ENCODE measurements at places on chromosomes 7 and 10.

DNA sequence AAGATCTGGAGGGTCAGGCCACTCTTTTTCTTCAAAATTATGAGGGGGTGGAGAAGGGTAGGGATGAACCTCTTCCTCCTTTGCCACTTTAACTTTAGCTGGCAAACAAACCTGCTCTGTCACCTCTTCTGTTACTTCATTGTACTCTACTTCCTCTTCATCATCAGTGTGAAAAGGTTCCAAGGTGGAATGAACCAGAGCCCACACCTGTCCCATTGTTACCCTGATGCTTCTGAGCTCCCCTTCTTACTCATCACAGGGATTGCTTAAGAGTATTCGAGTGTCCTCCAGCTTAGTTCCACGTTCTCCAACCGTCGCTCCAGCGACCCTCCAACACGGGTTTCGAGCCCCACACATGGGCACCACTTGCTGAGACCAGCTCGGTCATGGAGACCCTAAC, 5.2 kb downstream of the MRPS24 start:
- DNase-seq: no peak

- DNase-seq: no peak
Observed at GRCh38 chr10:62043421-62044021, 142.0 kb downstream of the ARID5B start.

DNA sequence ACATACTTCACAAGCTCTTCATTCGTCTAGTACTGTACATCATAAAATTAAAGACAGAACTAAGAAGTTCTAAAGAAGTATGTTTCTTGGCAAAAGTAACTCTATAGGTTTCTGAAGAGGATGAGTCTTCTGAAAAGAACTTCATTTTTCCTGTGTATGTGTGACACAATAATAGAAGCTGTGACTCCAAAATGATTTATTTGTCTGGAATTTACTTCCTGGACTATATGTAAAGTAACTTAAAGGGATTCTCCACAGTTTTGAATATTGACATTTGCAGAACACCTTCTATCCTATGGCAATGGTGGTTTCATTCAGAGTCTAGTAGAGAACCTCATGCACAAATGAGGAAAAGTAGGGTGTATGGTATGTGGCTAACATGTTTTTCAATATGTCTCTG, 19.8 kb upstream of the CLDN12 start:
- no peak for DNase-seq

DNA sequence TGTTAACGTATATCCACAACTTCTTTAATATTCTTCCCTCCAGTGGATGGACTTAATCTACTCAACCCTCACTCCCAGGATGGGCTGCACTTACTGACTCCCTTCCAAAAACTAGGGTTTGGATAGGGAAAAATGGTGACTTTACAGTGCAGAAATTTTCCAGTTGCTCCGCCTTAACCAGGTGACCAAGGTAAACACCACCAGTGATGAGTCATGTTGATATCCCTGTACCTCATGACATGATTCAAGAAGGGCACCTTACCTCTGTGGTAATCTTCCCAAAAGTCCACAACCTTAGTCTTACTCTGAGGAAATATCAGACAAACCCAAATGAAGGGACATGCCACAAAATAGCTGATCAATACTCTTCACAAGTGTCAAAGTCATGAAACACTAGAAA, 3.5 kb upstream of the GSTK1 start:
- no peak for DNase-seq

DNA sequence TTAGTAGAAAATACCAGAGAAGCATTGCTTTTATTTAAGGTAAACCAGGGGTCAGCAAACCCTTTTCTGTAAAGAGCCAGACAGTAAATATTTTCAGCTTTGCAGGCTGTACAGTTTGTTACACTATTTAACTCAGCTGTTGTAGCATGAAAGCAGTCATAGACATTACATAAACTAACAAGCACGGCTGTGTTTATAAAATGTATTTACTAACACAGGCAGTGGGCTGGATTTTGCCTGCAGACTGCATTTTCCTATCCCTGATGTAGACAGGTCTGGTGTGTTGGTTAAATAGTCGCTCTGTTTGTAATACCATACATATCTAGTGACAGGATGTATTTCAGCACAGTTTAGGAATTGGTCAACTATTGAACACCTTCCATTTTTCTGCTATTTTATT, 129.3 kb downstream of the ST7 start:
- no peak for DNase-seq

- no peak for DNase-seq
Observed at GRCh38 chr7:45349090-45349489, 191.5 kb downstream of the RAMP3 start.

GRCh38 chr7:101838837-101839483, 21.5 kb downstream of the CUX1 start:
- no peak for DNase-seq

GRCh38 chr7:127251036-127251464, 1.7 kb downstream of the GRM8 start:
- no peak for DNase-seq

GRCh38 chr10:73359492-73359891, 828 bp upstream of the CFAP70 start:
- no peak for DNase-seq

DNA sequence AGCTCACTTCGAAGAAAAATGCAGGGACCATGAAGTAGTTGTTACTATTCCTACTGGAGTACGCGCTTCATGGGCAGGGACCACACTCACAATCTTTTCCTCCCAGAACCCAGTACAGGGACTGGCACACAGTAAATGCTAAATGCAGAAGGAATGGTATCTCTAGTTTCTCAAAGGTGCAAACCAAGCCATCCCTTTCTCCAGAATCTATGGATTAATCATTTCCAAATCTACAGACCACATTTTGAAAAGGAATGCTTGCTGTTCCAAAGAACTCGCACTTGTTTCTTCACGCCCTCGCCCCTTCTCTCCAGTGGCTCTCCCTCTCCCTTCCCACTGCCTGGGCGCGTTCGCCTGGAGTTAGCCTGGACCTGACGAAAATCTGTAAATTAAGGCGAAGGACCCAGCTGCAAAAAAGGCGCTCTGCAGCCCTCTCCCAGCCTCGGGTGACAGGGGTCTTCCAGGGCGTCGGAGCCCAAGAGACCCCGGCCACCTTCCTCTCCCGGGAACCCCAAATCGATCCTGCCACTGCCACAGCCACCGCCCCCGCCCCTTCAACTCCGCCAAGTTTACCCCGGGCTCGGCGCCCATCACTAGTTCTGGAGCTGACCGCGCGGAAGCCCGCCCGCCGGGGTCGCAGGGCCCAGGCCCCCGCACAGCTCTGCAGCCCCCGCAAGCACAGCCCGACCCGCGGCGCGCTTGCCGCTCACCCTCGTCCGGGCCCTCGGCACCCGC, 527 bp downstream of the PDIA4 start:
- DNase-seq: no peak

DNA sequence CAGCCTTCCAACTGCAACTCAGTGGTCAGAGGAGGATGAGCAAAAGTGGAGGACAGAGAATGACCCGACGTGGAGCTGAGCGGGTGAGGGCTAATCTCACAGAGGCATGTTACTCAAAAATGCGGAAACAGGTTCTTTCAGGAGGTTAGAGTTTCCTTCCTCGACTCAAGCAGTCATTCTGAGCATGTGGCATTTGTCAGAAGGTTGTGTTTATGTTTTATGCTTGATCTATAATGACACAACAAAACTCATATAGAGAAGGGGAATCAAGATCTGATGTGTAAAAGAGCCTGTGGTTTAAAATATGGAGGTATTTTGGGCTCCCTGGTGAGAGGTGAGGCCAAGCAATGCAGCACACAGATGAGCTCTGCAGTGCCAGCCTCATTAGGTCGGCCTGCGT, 311.4 kb downstream of the ADARB2 start:
- no peak for DNase-seq

DNA sequence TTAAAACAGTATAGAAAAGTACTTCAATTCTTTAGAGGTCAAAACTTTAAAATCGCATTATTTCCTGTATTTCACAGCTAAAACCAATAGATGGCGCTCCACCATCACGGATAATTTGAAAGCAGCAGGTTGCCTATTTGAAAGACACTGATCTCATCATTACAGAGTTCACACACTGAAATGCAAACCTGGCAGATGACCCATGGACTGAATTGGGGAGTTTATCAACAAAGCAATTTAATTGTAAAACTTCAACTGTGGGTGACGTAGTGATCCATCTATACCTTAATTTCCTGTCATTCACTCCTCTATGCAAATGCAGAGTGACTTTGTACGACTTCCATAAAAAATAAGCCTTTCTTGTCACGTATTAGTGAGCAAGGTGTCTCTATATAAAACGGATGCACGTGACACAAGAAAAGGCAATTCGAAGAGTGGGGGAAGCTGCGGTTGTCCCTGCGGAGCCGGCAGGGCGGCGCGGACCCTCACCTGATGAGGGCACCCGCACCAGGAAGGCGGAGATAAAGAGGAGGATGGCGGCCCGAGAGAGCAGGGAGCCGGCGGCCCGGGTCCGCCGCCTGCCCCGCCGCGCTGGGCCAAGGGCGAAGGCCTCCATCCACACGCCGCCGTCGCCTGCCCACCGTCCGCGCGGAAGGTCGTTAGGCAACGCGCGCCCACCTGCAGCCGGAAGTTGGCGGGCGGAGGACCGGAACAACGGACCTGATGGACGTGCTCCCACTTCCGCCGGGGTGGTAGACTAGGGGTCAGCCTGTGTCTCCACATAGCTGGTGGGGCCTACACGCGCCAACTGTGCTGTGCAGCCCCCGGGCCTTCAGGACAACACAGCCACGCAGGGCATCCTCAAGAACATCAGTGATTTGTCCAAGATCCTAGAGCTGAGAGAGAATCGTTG, at the start of gene ZPBP:
TSS of gene ZPBP (minus strand) at position 668 of the 913 bp plus-strand sequence. CDS start at position 616, 52 bp downstream.
- DNase-seq: peak; percentile 22

DNA sequence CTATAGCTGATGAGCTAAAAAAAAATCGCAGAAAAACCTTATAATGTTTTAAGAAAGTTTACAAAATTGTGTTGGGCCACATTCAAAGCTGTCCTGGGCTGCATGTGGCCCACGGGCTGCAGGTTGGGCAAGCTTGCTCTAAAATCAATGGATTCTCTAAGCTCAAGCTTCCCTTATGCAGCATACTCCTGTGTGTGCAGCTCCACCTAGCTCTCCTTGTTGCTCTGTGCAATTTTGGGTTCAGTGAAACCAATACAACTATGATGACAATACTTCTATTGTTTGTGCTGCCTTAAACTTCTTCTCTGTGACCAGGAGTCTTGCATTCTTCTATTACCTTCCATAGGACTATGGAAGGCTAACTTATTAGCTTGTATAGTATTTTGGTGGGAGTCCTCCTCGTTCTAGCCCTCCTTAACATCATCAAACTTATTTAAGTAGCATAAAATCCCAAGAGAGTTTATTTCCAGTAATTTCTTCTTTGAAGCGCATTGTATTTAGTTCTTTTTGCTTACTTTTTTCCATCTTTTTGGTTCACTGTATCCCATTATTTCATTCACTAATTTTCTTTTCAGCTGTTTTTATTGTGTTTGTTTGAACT, 170.9 kb upstream of the SMIM30 start:
- no peak for DNase-seq

DNA sequence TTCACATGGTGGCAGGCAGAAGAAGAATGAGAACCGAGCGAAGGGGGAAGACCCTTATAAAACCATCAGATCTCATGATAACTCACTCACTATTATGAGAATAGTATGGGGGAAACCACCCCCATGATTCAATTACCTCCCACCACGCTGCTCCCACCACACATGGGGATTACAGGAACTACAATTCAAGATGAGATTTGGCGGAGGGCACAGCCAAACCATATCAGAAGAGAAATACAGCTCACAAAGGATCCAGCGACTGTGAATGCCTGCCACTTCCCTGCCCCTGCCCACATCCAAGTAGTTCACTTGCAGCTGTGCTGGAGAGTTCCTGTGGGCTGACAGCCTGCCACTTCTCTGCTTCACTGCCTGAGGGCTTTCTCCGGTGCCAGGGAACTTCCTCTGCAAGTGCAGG, 148.7 kb downstream of the C7orf25 start:
- no peak for DNase-seq

DNA sequence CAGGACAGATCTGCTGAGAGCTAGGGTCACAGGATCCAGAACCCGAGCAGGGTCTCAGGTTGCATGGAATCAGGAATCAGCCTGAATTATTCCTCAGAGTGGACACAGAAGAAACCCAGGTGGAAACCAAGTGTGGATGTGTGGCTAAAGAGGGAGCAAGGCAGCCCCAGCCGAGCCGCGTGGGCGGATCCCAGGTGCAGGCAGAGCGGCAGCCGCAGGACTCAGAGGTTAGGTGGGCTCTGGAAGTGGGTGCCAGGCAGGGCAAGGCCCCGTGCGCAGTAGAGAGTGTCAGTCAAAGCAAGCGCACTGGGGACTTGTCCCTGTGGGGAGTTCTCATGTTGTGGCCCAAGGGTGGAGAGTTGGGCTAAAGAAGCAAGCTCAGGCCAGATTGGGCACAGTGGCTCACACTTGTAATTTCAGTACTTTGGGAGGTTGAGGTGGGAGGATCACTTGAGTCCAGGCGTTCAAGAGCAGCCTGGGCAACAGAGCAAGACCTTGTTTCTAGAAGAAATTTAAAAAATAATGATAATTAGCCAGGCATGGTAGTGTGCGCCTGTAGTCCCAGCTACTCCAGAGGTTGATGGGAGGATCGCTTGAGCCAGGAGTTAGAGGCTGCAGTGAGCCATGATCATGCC, 125.9 kb downstream of the CUL2 start:
- DNase-seq: no peak

DNA sequence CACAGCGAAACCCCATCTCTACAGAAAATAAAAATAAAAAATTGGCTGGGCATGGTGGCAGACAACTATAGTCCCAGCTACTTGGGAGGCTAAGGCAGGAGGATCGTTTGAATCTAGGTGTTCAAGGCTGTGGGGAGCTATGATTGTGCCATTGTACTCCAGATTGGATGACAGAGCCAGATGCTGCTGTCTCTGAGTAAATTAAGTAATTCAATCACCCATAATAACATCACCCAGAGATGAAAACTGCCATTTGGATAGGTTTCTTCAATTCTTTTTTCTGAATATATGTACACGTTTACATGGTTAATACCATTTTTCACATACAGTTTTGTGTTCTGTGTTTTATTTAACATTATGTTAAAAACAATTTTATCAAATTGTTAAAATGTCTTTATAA, 79.3 kb downstream of the WIPF3 start:
- no peak for DNase-seq

GRCh38 chr10:116382290-116382689, 45.4 kb upstream of the PNLIPRP3 start:
- no peak for DNase-seq

DNA sequence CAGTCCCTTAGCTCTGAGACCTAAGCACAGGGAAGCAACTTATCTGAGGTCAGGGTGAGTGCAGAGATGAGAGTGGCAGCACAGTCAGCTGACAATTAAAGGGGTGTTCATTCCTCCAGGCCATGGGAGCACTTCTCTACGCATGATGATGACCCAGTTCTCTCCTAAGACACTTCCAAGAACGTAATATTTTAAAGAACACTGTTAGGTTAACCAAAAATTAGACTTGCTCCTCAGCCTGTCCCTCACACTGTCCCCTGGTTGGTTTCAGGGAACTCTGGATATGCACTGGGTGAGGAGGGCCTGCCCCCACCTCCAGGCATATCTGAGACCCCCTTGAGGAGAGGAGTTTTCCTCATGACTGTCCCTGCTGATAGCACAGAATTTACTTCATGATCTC, 767.5 kb downstream of the GRID1 start:
- DNase-seq: no peak

DNA sequence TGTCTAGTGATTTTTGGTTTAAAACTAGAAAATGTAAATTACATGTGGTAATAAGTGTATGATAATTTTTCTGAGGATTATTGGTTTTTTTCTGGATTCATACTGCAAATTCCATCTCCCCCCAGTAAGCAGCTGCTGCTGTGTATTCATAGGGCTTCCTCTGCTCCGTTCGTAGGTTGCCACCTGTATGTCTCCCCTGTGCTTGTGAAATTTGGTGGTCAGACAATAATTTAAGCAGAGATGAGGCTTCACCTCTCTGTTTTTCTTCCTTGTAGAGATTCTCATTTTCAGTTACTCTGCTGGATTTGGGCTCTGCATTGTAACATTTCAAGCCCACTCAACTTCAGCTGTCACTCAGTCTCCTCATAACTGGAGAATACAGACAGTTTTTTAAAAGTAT, 50.9 kb downstream of the FOXI2 start:
- DNase-seq: no peak

Measured in effector CD8-positive, alpha-beta T cell (primary cell).